ENCODE measurements at places on chromosomes 5 and 9.

- DNase-seq, result no peak
These were observed 505 bp downstream of the C5orf34 start for GRCh38 chr5:43514471-43514815.

GRCh38 chr9:85040821-85041465 lies 371.4 kb downstream of the NTRK2 start:
- DNase-seq, result no peak

DNA sequence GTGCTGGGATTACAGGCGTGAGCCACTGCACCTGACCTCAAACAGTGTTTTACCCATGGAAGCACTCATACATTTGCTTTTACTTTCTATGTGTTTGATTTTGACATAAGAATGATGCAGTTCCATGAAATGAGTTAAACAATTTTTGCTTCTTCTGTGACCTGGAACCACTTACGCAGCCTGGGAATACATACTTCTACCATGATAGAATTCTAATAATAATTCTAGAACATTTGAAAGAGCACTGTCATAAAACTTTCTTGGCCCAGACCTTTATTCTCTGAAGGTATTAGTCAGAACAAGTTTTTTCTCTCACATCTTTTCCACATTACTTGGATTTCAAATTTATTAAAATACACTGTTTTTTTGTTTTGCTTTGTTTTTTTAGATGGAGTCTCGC lies 25.3 kb upstream of the COL5A1 start:
- DNase-seq, result no peak

GRCh38 chr5:144248015-144248414 lies 77.3 kb downstream of the KCTD16 start:
- DNase-seq, result no peak

DNA sequence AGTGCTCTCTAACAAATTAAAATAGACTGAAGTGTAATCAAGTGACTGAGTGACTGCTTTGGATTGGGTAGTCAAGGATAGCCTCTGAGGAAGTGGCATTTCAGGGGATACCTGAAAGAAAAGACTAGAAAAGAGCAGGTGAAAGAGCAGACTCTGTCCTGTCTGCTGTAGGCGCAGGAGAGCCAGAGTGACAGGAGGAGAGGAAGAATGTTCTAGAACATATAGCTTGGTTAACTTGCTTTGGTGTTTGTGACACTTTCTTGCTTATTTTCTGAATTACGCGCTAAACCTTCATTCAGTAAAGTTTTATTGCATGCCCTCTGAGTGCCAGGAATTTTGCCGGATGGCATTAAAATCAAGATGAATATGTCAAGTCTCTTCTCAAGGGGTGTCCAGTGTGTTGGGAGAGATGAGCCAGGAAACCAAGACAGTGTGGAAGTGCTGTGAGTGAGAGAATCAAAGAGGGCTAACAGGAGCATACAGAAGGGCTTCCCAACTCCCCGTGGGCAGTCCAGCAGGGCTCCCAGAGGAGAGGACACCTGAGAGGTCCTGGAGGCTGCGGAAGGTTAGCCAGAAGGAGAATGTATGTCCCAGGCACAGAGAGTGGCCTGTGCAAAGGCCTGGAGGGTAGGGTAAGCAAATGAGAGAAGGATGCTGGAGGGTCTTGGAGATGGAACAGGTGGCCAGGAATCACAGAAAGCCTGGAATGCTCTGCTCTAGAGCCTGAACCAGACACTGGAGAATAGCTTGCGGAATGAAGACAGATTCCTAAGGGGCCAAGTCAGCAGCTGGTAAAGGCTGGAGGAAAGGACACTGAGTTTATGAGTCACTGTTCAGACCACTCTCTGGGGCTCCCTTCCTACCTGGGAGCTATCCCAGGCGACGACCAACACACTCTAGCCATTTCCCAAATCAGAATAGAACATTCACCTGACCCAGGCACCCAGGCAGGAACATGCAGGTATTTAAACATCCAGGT lies 59.3 kb downstream of the SLC22A5 start:
- peak; percentile 87 for DNase-seq

- DNase-seq, result no peak
These were observed 5.7 kb downstream of the WDR41 start for GRCh38 chr5:77486344-77486962.

All from HT1080 (cell line).